ENCODE measurements at places on chromosomes 1 and 21. TPM values are rescaled to one million over a fixed set of nuclear protein-coding genes. Genes with fewer than 3 reads are reported as not detected.
A peak's percentile ranks its signal among the peaks of the same experiment; 100 is the strongest.

SLAMF1 gene
- not detected for total RNA-seq

BTBD19 gene
- total RNA-seq = 22.2 TPM

KRTAP20-1 gene
- not detected for total RNA-seq

LIN28A gene
- not detected for total RNA-seq

PDC gene
- total RNA-seq = not detected

FCGR3B gene
- not detected for total RNA-seq

TMEM52 gene
- total RNA-seq = 0.21 TPM

- H3K4me1 ChIP-seq = peaks cover 27% of the 10 kb centered on the region
- H3K4me3 ChIP-seq = no peak overlapping the region
- no peak overlapping the region for H3K27ac ChIP-seq
- no peak for DNase-seq
These were observed 46.8 kb upstream of the LAPTM5 start for GRCh38 chr1:30804352-30804751.

GRCh38 chr1:178025613-178026356, 55.9 kb upstream of the SEC16B start:
- H3K4me3 ChIP-seq = no peak overlapping the region
- H3K36me3 ChIP-seq = no peaks in the 10 kb centered on the region
- H3K27me3 ChIP-seq = peaks cover 2% of the 10 kb centered on the region
- no peak overlapping the region for H3K27ac ChIP-seq
- H3K4me1 ChIP-seq = peaks cover 13% of the 10 kb centered on the region

DNA sequence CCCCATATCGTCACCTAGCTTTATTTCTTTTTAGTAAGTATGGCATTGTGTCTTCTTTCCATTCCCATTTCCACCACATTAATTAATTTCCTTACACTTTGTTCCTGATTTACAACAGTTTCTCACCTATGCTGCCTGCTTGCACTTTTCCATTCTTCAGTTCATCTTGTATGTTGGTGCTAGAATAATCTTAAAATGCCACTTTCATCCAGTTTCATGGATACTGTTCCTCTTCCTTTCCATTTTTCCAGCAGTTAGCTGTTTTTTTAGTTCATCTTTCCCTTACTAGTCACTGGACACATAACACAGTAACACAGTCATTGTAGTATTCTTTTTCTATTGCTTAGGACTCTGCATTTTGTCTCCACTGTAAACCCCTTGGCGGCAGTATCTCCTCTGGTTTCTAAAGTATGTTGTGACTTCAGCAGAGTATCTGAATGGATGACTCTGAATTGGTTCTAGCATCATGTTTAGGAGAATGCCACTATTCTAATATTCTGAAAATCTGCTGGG, 2.1 kb downstream of the CDC7 start:
- DNase-seq = no peak
- no peaks in the 10 kb centered on the region for H3K36me3 ChIP-seq
- H3K4me1 ChIP-seq = peaks cover 38% of the 10 kb centered on the region
- no peak overlapping the region for H3K27ac ChIP-seq
- H3K27me3 ChIP-seq = no peaks in the 10 kb centered on the region

DNA sequence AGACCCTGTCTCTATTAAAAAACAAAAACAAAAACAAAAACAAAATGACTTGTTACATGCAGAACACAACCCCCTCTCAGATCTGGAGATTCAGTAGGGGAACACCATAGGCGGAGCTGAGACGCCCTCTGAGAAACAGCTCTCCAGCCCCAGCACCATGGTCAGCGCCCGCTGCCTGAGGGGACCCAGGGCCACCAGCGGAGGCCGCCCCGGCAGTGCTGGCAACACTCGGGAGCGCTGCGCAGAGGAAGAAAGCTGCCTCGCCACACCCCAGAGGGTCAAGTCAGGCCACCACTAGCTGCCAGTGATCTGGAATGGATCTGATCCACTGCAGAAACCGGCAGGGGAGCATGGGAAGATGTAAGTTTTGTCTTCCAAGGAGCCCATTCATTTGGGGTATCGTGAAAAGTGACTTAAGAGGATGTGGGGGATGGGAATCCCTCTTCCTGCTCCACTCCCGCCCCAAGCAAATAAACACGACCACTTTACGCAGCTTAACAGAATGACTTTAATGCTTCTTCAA, 3.1 kb downstream of the ACTA1 start:
- no peak overlapping the region for H3K27ac ChIP-seq
- H3K4me3 ChIP-seq = no peak overlapping the region
- peaks cover 6% of the 10 kb centered on the region for H3K4me1 ChIP-seq
- H3K36me3 ChIP-seq = peaks cover 12% of the 10 kb centered on the region

GRCh38 chr1:23792151-23792945, 1.4 kb downstream of the LYPLA2 start:
- H3K4me3 ChIP-seq = peak overlapping the region; percentile 99
- H3K27ac ChIP-seq = peak overlapping the region; percentile 87
- peaks cover 34% of the 10 kb centered on the region for H3K4me1 ChIP-seq
- DNase-seq = no peak
- peaks cover 14% of the 10 kb centered on the region for H3K27me3 ChIP-seq
- H3K36me3 ChIP-seq = peaks cover 13% of the 10 kb centered on the region

- no peak overlapping the region for H3K4me3 ChIP-seq
- no peaks in the 10 kb centered on the region for H3K36me3 ChIP-seq
- H3K27ac ChIP-seq = no peak overlapping the region
- DNase-seq = peak; percentile 15
These were observed 1526.1 kb downstream of the KCNT2 start for GRCh38 chr1:195082183-195082582.

DNA sequence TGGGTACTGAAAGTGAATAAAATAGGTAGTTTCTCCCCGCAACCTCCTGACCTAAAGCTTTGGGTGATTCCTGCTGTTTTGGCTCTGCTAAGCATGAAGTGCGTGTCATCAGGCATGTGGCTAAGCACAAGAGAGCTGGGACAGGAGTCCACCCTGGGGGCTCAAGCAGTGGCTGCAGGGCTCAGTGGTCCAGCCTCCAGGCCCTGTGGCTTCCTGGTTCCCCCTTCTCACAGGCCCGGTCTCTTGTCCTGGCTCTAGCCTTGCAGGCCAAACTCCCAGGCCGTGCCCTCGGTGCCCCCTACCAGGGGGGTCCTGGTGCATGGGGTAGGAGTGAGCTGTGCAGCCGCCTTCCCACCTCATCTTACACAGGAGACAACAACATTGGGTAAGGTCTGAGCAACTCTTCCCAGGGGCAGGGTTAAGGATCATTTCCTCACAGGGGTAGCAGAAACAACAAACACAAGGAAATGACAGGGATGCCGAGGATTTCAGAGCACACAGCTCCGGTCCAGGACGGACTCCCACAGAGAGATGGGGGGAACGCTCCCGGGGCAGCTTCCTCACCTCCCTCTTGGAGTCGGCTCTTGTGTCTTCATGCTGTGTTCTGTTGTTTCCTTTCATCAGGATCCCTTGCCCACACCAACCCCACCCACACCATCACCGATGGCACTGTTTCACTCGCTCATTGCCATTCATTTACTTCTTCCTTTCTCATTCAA, 19.8 kb upstream of the SLC2A1 start:
- H3K4me1 ChIP-seq = peaks cover 36% of the 10 kb centered on the region
- H3K27ac ChIP-seq = peak overlapping the region; percentile 65
- DNase-seq = no peak
- H3K36me3 ChIP-seq = peaks cover 9% of the 10 kb centered on the region
- peak overlapping the region; percentile 3 for H3K4me3 ChIP-seq

DNA sequence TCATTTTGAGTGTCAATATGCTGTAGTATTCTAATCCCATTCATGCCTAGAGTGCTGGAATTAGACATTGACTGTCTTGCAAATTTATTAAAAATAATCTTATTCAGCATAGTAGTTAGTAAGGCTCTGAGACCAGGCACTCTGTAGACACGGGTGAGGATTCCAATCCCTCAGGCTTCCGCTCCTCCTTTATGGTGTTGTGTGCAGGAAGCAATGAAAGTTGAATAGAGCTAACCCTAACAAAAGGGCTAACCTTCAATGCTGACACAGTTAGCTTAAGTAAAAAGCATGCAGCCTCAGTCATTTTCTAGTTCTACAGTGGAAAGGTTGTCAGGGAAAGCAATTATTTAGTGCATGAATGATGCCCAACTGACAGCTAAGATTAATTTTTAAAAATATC, 199.6 kb upstream of the SGIP1 start:
- no peak for DNase-seq
- peaks cover 66% of the 10 kb centered on the region for H3K4me1 ChIP-seq
- peaks cover 6% of the 10 kb centered on the region for H3K27me3 ChIP-seq
- H3K4me3 ChIP-seq = peak overlapping the region; percentile 100
- H3K36me3 ChIP-seq = peaks cover 59% of the 10 kb centered on the region
- peak overlapping the region; percentile 96 for H3K27ac ChIP-seq

- no peaks in the 10 kb centered on the region for H3K27me3 ChIP-seq
- DNase-seq = no peak
- peaks cover 12% of the 10 kb centered on the region for H3K36me3 ChIP-seq
- H3K27ac ChIP-seq = peak overlapping the region; percentile 17
- H3K4me3 ChIP-seq = no peak overlapping the region
These were observed 223.1 kb downstream of the RPS6KC1 start for GRCh38 chr1:213274140-213274539.
